H9 (cell line): ENCODE measurements at places on chromosomes 3 and 15. TPM values are rescaled to one million over a fixed set of nuclear protein-coding genes. Genes with fewer than 3 reads are reported as not detected.

DNA sequence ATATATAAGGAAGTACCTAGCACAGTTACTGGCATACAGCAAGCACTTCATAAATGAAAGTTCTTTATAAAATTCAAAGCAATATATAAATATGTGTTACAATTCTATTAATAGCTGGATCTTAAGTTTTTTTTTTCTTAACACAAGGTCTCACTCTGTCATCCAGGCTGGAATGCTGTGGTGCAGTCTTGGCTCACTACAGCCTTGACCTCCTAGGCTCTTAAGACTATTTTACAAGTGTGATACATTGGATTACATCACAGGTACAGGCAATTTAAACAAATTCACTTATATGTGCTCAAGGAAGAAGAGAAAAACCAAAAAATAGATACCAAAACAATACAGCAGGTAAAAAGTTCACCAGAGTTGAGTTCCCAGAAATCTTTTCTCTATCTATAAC, 60.6 kb downstream of the ZNF280D start:
- no peak for DNase-seq

DNA sequence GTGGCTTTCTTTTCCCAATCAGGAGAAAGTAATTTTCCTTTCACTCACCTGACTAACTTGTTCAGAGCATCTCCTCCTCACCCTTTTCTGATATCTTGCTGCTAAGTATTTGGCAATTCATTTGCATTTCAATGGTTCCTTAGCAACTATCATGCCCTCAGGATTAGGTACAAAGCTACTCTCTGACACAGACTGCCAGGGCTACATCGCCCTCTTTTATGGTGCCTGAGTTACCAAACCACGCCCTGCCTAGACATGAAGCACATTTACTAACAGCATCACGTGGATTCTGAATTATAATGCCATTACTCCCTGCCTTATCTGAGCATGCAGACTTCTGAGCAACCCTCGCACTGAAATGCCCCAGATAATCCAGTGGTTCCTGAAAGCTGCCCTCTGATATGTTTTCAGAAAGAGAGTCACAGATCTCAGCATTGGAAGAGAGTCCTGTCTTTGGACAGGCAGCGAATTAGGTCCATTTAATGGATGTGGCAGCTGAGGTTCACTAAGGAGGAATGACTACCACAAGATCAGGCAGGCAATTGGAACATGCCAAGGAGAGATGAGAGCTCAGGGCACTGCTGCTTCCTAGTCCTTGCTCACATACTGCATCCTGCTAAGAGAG, 14.5 kb downstream of the EPHB1 start:
- no peak for DNase-seq

DNA sequence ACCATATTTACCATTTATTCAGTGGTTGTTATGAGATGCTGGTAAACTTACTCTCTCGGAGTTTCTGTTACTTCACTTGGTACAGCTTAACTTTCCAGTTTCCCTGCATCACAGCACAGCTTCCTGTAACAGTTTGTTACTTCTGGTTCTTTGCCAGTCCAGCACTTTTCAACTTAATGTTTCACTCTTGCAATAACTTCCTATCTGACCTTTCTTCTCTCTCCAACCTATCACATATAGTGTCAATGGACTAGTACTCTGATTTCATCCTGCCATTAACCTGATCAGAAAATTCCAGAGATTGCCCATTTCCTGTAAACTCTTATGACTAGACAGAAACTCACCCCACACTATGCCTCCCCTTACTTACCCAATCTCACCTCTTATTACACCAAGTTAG, 3.9 kb upstream of the ATP11B start:
- no peak for DNase-seq

DNA sequence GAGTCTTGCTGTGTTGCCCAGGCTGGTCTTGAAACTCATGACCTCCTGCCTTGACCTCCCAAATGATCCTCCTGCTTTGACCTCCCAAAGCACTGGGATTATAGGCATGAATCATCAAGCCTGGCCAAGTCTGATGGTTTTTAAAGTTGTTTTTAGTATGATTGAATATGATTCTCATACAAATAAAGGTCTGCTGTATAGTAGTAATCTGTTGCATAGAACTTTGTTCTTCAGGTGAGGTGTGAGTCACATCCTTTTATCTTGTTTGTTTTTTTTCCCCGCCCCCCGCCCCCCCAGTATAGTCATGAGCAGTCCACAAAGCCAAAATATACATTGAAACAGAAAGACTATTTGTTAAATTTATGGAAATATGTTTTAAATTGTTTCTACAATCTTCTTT, 39.0 kb downstream of the UBE2E2 start:
- DNase-seq, result no peak

- DNase-seq, result no peak
Measured at GRCh38 chr3:193873426-193874201, 262.3 kb upstream of the HES1 start.

GRCh38 chr3:192063570-192063969, 602.6 kb downstream of the PYDC2 start:
- DNase-seq, result peak; percentile 66

- DNase-seq, result no peak
Measured at GRCh38 chr15:73303636-73304035, 65.1 kb downstream of the HCN4 start.

GRCh38 chr3:190424478-190425439, 24.9 kb downstream of the TMEM207 start:
- peak; percentile 75 for DNase-seq

DNA sequence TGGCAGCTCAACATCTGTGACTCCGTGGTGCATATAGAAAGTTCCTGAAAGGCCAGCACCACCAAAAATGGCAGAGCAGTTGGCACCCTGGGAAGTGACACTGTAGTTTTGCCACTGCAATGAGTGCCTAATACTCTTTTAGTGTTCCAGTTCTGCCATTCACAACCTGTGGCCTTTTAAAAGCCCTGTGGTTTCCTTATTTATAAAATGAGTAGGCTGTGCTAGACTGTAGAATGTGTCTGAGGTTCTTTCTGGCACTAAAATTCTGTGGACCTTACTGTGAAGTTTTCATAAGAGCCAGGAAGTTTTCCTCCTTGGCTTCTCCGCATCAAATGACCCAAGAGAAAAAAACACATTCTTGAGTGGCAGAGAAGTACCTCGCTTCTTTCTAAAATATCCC, 74.1 kb downstream of the MME start:
- DNase-seq, result no peak

DNA sequence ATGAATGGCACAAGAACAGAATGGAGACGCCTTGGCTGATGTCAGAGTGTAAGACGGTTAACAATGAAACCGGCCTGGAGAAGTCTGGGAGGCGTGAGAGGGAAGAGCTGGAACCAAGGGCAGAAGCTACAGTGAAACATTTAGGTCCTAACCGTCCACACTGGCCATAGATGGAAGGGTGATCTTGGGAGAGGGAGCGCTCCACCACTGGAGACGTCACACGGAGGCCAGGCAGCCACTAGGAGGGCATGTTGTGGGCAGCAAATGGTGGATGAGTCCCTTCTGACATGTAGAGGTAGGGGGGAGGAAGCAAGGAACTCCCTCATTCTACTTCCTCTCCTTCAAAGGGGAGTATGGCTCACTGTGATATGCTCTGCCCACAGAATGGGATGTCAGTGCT, 23.8 kb downstream of the FEM1B start:
- DNase-seq, result no peak

GRCh38 chr3:143068059-143068458, 51.5 kb upstream of the CHST2 start:
- peak; percentile 51 for DNase-seq

- DNase-seq, result no peak
Measured at GRCh38 chr15:69529961-69530633, 77.5 kb downstream of the RPLP1 start.

GRCh38 chr3:172516318-172517214, 6.7 kb downstream of the TNFSF10 start:
- DNase-seq, result no peak

DNA sequence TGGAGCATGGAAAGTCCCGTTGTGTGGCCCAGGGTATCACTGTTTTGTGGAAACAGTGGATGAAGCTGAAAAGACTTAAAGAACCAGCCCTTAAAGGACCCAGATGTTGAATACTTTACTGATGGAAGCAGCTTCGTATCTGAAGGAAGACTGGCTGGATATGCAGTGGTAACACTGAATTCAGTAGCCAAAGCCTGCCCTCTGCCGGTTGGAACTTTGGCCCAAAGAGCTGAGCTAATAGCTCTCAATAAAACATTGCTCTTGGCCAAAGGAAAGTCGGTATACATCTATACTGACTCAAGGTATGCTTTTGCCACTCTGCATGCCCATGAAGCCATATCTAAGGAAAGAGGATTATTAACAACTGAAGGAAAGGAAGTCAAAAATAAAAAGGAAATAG, 885.4 kb downstream of the PDCD6IP start:
- DNase-seq, result peak; percentile 65

DNA sequence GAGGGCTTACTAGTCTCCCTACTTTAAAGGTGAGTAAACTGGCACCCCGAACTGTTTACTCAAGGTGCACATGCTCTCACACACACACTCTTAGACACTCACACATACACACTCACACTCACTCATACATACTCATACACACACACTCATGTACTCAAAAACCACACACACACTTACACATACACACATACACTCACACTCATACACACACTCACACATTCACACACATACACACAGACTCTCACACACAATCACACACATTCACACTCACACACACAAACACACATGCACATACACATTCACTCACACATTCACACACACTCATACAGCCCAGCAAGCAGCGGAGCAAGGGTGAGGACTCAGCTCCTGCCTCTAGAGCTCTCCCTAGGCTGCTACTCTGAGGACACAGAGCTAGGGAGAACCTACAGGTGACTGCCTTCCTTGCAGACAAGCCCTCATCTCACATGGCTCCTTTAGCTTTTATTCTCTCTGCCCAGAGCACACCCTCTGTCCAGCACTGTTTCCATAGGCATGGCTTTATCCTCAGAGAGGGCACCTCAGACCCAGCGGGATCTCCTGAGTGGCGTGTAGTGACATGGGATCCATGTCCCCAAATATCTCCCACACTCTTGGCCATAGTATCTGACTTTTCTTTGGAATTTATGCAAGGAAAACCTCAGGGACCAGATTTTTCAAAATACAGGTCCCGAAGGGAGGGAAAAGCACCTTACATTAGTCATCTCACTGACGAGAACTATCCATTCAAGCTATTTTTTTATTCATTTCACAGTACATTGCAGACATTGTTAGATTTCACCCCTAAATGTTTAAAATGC, 26.2 kb upstream of the ATG7 start:
- no peak for DNase-seq

GRCh38 chr3:37891227-37891626, 29.5 kb downstream of the CTDSPL start:
- no peak for DNase-seq

DNA sequence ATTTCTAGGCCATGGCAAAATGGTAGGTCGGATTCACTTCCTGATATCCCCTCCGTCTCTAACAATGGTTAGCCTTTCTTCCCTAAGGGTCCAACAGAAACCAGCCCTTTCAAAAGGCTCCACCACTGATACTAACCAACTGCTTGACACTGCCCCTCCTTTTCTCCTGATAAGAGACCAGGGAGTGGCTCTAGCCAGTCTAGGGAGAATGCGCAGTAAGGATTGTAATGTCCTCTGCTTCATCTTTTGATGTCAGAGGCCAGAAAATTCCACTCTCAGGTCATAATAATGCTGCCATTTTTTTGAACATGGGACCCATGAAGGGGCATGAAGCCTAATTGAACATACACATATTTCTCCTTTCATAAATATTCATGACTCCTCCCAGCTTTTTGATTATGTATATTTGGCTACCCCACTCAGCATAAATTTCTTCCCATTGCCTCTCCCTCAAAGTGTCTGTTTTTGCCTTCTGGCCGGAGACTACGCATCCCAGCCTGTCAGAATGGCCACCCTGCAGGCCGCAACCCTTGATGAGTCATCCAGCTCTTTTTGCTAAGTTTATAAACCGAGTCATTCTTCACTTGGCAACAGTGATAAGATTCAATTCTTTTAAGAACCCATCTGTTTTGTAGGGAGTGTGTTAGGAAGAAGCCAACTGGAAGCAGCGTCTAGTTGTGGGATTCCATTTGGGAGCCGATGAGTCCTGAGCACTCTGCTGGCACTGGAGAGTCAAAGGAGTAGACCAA, 189.0 kb upstream of the MCTP2 start:
- no peak for DNase-seq

GRCh38 chr3:72627271-72627670, 221.0 kb downstream of the SHQ1 start:
- DNase-seq, result no peak

GRCh38 chr15:77440378-77440999, 19.8 kb downstream of the HMG20A start:
- no peak for DNase-seq

DNA sequence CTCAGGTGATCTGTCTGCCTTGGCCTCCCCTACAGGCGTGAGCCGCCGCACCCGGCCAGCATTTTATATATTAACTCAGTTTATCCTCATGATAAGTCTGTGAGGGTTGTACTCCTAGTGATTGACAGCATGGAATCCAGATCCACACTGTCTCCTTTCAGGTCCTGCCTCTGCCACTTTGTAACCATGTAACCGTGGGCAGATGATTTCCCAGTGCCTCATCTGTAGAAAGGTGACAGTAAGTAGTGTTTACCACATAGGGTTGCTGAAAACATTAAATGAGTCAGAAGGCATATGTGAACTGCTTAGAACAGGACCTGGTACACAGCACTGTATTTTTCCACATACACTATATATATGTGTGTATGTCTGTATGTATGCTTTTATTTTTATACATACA, 2.4 kb downstream of the FYTTD1 start:
- no peak for DNase-seq

DNA sequence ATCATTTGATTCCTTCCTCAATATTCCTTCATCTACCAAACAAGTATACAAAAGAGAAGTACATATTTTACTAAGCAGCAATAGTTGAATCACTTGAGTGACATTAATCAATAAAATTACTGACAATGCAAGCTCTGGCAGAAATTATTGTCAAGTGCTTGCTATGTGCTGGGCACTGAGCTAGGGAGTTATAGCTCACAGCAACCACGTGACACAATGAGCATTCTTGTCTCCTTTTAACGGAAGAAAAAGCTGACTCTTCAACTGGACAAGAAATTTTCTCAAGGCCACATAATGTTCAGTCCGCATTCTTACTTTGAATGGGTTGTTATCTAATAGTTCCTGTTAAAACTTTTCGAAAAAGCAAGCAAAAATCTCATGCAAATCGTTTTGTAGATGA, 500.1 kb downstream of the PYDC2 start:
- no peak for DNase-seq

DNA sequence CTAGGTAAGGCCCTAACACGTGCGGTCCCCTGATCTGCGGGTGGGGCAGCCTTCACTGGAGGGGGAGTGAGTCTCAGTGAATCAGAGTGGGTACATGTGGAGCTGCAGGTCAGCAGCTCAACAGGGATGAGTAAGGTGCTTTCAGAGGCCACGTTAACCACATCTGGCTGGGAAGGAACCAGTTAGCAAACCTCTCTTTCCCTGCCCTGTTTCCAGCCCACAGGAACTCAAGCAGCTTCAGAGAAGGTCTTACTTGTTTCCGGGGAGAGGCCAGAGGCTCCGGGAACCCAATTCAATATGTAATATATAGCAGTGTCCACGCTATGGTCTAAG, 175.3 kb downstream of the XXYLT1 start:
- DNase-seq, result no peak

GRCh38 chr3:154217671-154218070, 96.5 kb downstream of the ARHGEF26 start:
- DNase-seq, result no peak

GRCh38 chr3:164845739-164846138, 232.6 kb downstream of the SI start:
- DNase-seq, result no peak

GRCh38 chr15:65551183-65551582, 20.9 kb downstream of the HACD3 start:
- no peak for DNase-seq

Gene GRM2
- 1.5 and 1.9 TPM in 2 replicates for total RNA-seq

Gene LRRC34
- 4.6 and 5.1 TPM in 2 replicates for total RNA-seq

Gene KBTBD13
- not detected in 2 replicates for total RNA-seq

Gene ATP2B2
- total RNA-seq, result 0.22 and 0.33 TPM in 2 replicates

Gene HACD2
- 27.4 and 28.4 TPM in 2 replicates for total RNA-seq

Gene ASTE1
- 9.7 and 10.1 TPM in 2 replicates for total RNA-seq
